Endothelial cell (in vitro differentiated cells): ENCODE measurements at places on chromosomes 6 and 20. TPM values are rescaled to one million over a fixed set of nuclear protein-coding genes. Genes with fewer than 3 reads are reported as not detected.

- DNase-seq: no peak
Observed at GRCh38 chr6:66926060-66926459, 1219.0 kb upstream of the EYS start.

- DNase-seq: no peak
Observed at GRCh38 chr6:33929575-33930288, 125.9 kb upstream of the MLN start.

DNA sequence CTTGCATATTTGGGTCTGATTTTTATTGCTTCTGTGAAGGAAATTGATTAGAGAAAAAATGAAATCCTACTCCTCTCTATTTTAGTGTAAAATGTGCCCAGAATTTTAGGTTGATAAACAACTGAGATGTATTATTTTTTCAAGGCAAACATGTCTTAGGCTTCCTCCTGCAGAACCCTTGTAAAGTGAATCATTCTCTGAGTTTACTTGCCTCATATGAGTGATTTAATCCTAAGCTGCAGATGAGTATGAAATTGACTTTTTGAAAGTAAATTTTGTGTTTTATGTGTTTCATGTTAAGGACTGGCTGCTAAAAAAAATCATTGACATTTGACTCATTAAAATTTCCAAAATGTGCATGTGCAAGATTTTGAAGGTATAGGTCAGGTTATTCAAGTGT, 138.5 kb upstream of the PHACTR1 start:
- DNase-seq: no peak

Gene ZNF318
- 26.7 TPM for total RNA-seq
